ENCODE measurements at places on chromosomes 2 and 18.

GRCh38 chr2:160406591-160407392, 86.8 kb downstream of the RBMS1 start:
- DNase-seq, result peak; percentile 44

DNA sequence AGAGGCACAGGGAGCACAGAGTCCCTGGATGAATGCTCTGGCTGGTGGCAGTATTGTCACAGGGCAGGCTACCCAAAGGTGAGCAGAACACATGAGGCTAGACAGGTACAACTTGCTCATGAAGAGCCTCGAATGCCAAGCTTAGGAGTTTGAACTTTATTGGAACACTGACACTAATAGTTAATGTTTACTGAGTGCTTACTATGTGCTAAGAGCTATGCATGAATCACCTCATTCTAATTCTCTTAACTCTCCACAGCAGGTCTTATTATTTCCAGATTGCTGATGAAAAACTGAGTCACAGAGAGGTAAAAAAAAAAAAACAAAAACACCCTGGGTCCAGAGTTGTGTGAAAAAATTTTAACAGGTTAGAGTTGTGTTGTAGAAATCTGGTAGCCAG, 6.1 kb upstream of the EMX1 start:
- no peak for DNase-seq

DNA sequence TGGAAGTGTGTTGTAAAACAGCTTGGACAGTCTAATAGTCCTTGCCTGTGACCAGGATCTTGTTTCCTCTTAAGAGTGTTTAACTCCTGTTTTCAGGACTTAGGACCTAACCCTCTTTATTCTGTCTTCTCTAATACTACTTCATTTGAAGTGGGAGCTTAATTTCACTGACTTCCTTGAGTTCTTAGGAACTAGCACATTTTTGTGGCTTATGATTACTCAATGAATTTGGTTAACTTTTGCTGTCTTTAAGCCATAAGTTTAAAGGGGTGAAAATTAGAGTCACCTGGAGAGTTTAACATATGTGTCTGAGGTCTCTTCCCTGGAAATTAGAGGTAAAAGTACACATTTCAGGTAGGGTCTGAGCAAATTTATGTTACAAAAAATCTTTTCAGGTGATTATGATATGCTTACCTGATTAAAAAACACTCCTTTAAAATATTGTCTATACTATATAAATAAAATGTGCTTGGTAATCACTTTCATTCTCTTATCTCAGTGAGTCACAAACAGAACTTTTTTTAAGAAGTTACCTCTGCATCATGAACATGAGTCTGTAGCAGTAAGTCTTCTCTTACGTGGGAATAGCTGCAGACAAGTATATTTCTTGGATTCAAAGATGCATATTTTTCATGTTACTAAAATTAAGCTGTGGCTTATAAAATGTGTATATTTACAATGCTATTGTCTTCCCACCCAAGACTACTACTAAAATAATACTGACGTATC, 52.7 kb downstream of the ATP9B start:
- no peak for DNase-seq

DNA sequence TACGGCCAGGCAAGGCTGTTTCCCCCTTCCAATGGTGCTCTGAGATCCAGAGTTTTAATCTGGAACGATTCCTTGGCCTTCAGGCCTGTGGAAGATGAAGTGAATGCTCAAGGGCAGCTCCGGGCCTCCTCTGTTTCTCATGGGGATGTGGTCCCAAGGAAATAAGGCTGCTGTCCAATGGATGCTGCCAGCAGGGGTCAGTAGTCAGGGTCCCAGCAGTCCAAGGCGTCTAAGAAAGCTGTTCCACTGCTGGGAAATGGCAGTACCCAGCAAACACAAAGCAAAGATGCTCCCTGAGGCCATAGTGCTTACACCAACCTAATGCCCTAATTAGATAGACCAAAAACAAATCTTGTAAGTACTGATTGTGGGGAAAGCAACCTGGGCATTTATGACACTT, 12.5 kb downstream of the NMS start:
- DNase-seq, result no peak

GRCh38 chr2:190382851-190383250, 25.3 kb upstream of the MFSD6 start:
- DNase-seq, result no peak

- DNase-seq, result no peak
Observed at GRCh38 chr2:213148572-213149261, 2.7 kb downstream of the IKZF2 start.

GRCh38 chr2:166042768-166043390, 84.9 kb downstream of the SCN1A start:
- DNase-seq, result no peak

DNA sequence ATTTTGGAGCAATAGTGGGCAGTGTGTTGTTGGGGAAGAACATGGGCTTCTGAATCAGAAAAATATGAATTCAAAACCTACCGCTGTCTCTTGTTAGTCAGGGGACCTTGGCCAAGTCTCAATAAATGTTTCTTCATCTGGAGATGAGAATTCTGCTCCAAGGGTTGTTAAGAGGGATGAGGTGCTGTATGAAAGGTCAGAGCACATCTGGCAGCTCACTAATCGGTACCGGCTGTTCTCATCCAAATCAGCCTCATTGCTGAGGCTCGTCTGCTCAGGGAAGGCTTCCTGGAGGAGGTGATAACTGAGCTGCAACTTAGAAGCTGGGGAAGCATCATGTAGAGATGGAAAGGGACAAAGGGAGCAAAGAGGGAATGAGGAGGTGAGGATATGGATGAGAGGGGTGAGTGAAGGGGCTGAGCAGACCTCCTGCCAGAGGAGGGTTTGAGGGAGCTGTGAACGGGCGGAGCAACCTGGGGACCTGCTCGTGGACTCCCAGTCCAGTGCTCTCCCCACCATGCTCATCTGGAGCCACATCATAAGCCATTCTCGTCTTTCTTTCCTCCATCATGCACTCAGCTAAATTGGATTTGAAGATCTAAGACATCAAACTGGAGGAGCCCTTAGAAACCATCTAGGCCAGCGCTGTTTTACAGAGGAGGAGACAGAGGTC, 47.4 kb downstream of the GREB1 start:
- no peak for DNase-seq

DNA sequence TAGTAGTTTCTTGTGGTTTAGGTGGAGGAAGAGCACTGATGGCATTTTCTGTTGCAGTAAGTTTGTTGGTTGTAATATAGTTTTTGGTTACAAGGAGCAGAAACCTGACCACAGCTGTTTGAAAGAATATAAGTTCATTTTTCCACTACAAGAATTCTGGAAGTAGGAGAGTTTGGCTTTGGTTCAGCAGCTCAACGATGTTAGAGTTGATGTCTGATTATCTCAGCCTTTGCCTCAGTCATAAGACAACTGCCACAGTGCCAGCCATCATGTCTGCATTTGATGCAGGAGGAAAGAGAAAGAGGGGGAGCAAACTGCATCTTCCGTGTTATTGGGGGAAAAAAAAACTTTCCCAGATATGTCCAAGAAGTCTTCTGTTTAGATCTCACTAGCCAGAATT, 119.1 kb downstream of the LYPD1 start:
- no peak for DNase-seq

DNA sequence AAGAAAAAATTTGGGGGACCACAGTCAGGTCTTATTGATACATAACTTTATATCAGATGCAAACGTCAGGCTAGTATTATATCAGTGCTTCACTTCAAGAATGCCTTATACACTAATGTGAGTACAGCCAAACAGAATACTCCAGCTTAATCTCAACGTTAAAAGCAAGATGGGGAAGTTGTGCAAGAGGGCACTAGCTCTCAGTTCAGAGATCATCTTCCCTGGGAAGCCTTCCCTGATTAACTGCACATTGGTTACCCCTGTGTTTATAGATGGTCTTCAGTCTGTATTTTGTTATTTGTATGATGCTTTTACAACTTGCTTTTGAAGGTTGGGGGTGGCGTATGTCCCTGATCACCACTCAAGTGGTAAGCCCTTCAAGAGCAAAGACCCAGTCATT, 11.4 kb downstream of the EPAS1 start:
- DNase-seq, result no peak

DNA sequence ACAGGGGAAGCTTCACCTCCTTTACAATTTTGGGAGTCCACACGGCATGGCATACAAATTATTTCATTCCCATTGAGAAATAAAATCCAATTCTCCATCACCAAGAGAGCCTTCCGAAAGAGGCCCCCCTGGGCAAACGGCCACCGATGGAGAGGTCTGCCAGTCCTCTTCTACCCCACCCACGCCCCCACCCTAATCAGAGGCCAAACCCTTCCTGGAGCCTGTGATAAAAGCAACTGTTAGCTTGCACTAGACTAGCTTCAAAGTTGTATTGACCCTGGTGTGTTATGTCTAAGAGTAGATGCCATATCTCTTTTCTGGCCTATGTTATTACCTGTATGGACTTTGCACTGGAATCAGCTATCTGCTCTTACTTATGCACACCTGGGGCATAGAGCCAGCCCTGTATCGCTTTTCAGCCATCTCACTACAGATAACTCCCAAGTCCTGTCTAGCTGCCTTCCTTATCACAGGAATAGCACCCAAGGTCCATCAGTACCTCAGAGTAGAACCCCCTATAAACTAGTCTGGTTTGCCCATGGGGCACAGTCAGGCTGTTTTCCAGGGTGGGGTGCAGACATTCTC, 58.3 kb downstream of the BCL11A start:
- no peak for DNase-seq

DNA sequence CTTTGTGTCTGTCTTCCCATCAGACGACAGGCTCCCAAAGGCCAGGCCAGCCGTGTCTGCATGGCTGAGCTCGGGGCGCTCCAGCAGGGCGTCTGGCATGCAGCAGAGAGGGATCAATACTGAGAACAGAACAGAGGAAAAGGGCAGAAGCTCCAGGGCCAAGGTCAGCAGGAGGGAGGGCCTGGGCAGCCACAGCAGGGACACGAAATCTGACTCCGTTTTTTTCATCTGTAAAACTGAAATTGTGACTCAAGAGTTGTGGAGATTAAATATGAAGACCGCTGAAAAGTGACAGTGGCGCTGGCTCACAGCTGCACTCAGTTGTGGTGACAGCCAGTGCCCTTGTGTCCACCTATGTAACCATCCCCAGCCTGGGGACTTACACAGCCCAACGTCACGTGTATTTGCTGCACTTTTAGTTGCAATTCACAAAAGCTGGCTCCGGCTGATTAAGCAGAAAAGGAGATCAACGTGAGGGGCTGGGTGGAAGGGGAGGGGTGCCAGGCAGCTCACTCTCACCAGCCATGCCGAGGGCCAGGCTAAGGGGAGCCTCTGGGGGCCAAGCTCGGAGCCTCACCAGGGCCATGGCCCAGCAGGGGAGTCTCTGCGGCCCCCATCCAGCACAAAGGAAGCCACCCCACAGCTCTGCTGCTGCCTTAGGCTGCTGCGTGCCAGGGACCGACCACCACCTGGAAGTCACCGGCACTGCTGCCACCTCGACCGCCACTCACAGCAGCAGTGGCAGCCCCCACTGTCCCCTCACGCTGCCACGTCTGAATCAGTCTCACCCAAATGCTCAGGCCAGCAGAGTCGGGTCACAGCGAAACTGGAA, 74.7 kb downstream of the EIPR1 start:
- DNase-seq, result no peak

- no peak for DNase-seq
Observed at GRCh38 chr2:230788554-230789175, 76.0 kb downstream of the CAB39 start.

DNA sequence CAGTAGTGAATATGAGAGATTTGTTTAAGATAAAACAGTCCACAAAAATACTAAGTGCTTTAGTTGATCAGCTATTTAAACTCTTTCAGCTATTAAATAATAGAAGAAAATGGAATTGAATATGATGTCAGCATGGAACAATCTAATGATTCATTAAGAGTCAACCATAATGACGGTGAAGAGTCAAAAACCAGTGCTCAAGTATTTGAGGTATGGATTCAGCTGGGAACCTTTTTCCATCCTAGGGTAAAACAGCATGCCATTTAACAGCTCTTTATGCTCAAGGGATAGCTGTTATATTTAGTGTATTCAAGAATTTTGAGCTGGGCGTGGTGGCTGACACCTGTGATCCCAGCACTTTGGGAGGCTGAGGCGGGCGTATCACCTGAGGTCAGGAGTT, 29.7 kb downstream of the CARF start:
- DNase-seq, result no peak

DNA sequence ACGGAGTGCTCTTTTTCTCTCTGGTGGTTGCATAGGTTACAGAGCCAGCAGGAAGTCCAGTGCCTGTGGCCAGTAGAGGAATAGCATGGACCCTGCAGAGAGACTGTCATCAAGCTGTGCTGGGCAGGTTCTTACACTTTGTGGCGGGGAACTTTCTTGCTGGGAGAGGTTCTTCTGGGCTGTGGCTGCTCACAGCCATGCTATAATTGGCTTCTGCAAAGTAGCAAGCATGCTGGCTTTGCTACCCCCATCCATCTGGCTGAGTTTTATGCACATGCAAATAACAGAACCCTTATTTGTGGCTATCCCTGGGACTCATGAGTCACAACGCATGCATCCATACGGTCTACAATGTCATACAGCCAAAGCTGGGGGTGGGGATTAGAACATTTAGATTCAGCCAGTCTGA, 68.9 kb downstream of the PLCL1 start:
- no peak for DNase-seq

GRCh38 chr2:73839653-73840411, 11.1 kb downstream of the STAMBP start:
- DNase-seq, result no peak

GRCh38 chr2:225112362-225113126, 70.3 kb upstream of the DOCK10 start:
- no peak for DNase-seq

DNA sequence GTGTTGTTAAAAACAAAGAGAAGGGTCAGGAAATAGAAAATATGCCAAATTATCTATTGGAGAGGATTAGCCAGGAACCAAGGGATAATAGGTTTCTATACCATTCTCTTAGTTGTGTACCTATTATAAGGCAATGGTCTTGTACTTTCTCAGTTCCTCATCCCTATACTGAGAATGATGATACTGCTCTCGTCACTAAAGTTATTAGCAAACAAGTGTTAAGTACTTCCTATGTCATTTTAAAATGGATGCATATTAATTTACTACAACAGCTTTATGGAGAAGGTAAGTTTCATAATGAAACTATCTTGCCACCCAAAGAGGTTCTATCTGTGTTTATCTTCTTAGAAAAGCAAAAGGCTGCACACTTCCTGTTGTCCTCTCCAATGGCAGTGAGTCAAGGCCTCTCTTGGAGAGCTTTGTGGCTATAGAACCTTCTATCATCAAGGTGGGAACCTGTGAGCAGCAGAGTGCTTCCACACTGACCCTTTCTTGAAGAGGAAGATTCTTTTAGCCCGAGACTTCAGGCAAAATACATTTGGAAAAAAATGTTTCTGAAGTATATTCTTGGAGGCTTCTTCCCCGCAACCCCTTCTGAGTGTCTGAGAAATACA, 460.7 kb upstream of the FANCL start:
- DNase-seq, result no peak

- no peak for DNase-seq
Observed at GRCh38 chr2:164560181-164560792, 61.0 kb downstream of the GRB14 start.

DNA sequence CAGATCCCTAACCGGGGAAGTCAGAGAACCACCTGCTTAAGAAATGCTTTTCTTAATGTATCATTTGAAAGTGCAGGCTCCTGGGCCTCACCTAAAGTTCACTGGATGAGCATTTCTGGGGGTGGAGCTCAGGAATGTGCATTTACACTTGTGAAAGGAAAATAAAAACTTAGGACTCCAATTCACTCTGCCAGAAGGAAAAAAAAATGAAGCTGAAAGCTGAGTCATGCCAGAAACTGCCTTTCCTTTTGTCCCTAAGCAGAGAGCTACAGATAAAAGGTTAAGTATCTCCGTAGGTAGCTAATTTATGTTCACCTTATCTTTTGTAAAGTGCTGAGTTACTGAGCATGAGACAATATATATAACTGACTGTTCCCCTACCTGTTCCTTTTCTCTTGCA, 229.5 kb upstream of the MEX3C start:
- DNase-seq, result no peak

Data from stimulated activated CD8-positive, alpha-beta memory T cell treated with anti-CD3 and anti-CD28 coated beads, Interleukin-7, amount 100 ng/mL, for 1 hour (primary cell).